GM10248 (cell line): ENCODE measurements at places on chromosomes 7 and 10.
A peak's percentile ranks its signal among the peaks of the same experiment; 100 is the strongest.

DNA sequence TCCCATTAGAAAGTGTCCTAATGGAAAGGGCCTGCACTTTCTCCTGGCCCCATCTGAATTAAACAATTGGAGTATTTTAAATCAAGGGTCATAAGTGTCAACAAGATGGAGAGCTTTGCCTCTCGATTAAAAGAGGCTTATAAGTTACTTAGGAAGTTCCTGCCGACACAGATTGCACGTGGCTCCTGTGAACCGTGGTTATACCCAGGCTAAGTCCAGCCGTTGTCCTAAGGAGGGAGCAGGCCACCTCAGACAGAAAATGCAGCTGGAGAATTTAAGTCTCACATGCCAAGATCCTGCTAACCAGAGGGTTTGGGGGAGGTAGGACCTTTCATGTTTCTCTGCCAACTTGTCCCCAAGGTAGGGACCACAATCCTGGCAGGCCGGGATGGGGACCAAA is 626.5 kb upstream of the GALNT17 start:
- DNase-seq = no peak

DNA sequence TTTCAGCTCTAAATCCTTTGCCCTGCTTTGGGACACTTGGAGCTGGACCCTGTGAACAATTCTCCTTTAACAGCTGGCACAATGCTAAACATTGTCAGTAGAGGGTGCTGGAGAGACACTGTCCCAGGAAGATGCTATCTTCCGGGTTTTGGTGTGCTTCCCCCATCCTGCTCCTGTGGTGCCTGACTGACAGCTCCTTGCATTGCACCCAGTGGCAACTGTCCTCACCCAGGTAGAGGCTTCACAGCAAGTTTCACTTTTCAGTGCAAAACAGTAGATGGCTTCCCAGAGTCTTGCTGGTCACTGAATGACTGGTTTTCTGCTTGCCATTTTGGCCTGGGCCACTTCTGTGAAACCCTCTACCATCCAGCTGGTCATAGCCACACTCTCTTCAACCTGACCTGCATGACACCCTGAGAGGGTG is 77.3 kb downstream of the CDC14C start:
- DNase-seq = peak; percentile 41

DNA sequence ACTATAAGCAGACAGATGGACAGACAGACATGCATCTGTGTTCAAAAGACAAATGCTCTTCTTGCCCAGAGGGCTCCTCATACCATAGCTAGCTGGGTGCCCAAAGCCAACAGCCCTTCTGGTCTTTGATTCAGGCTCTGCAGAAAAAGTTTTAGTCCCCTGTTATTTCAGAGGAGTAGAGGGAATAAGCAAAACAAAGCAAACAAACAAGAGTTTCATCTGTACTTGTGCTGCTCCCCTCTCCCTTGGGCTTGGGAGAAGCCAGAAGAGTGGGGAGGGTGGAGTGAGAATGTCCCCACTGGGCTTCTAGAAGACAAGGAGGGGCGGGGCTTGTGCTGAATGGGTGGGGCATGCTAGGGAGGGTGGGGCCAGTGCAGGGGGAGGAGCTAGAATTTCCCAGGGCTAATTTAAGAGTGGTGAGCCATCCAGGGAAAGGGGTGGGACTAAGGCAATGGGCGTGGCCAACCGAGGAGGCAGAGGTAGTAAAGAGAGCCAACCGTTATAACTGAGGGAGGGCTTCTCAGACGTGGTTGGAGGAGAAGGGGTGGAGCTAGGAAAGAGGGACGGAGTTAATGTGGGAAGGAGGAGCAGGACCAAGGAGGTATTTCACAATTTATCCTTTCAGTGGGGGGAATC is 101.2 kb upstream of the MGMT start:
- no peak for DNase-seq

- DNase-seq = no peak
Measured at GRCh38 chr10:129023082-129023481, 444.0 kb upstream of the MGMT start.

DNA sequence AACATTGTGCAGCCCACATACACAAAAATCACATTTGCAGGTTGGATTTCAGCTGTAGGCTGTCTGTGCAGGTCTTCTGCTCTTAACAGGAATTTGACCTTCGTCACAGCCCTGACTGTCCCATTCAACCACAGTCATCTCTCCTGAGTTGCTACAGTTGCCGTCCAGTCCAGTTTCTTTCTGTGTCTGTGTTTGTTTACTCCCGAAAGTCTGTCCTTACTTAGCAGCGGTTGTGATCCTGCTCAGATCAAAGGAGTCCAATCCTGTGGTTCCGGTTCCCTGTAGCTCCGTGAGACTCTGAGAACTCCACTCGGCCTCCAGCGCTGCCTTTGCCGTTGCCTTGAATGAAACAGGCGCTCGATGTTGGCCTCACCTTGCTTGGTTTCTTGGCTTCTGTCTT is 111.6 kb upstream of the GATA3 start:
- no peak for DNase-seq

DNA sequence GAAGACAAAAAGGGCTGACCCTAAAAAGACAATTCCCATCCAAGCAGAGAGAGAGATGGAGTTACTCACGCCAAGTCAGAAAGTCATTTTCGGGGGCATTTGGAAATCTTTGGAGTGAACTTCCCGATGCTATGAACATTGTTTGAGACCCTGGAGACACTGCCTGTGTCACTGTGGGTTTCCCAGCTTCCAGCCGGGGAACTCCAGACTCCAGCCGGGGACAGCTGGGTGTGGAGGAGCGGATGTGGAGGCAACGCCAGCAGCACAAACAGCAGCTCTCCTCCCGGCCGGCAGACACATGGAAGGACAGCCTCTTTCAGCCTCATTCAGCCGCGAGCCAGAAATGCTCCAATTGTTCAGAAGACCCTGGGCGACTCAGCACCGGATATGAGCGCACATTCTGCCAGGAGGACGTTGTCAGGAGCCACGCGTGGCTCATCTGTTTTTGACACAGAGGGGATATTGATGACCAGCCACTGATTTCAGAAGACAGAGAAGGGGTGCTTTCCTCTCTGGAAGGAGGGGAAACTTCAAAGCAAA is 97.6 kb downstream of the PRPF18 start:
- DNase-seq = no peak

DNA sequence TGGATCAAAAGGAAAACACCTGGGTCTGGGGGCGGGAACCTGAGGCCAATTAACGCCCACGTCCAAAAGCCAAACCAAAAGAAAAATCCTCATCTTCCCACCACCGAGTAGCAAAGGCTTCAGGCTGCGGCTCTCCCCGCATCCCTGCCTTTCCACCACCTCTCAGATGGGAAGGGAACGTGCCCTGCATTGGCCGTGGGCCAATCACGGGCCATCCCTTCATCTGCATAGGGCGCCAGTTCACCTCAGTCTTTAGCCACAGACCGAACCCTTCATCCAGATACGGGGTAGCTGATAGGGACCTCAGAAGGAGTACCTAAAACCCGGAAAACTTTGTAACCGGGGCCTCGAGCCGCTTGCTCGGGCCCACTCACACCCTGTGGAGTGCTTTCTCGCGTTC is 626 bp downstream of the PRPF18 start:
- peak; percentile 12 for DNase-seq

- no peak for DNase-seq
Measured at GRCh38 chr7:137625197-137625596, 221.6 kb downstream of the DGKI start.

DNA sequence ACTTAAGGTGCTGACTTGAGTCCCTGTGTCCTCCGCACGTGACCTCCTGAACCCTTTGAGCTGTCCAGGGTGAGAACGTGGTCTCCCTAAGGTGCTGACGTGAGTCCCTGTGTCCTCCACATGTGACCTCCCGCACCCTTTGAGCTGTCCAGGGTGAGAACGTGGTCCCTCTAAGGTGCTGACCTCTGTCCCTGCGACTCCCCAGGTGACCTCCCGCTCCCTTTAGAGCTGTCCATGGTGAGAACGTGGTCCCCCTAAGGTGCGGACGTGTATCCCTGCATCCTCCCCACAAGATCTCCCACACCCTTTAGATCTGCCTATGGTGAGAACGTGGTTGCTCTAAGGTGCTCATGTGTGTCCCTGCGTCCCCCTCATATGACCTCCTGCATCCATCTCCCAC is 174.3 kb downstream of the ADARB2 start:
- DNase-seq = no peak

GRCh38 chr10:85826377-85826776 is 540.2 kb downstream of the GRID1 start:
- no peak for DNase-seq

GRCh38 chr7:157923903-157924630 is 587.3 kb downstream of the DNAJB6 start:
- no peak for DNase-seq

DNA sequence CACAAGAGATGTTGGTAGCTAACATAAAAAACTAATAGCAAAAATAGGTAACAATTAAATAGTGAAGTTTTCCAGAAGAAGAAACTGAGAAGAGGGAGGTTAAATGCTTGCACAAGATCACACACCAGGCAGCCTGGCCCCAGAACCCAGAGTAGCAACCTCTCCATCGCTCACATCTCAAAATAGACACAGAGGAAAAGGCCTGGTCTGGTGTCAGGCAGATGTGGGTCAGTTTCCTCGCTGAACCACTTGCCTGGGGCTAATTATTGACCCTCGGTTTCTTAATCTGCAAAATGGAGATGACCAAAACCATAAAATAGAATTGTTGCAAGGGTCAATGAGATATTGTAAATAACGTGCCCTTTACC is 44.5 kb upstream of the STK17A start:
- DNase-seq = no peak

GRCh38 chr10:106898446-106898845 is 266.1 kb downstream of the SORCS1 start:
- DNase-seq = no peak

DNA sequence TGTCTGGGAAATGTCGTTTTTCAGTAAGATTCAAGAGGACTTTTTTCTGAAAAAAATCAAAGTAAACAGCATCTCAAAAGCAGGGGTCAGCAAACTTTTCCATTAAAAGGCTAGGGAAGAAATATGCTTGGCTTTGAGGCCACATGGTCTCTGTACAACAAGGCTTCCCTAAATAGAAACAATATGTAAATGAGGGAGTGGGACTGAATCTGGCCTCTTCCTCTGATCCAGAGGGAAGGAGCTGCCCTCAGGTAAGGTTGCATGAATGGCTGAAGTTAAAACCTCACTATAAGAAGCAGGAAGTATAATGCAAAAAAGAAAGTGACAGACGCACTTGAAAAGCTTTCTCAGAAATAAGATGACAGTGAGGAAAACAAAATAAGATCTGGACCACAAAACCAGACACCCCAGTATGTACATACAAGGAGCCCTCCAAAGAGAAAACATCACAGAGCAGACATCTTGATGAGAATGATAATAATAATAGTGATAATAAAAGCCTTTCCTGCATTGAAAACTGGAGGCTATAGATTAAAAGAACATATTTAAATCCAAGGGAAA is 115.2 kb downstream of the PLXNA4 start:
- no peak for DNase-seq

DNA sequence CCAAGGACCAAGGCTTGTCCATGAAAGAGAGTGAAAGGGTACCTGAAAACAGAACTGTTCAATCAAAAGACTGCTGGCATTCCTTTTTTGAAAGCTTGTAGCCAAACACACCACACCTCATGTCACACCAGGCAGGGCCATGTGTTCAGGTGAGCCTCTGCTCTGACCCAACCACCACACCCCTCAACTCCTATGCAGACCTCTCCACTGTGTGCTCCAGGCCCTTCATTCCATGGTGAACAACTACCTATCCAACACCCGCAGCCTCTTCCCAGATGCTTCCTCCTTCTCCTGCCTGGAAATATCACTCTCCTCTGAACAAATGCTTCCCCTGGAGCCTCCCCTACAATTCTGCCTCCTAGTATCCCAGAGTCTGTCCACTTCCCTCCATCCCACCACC is 166.6 kb downstream of the AVL9 start:
- DNase-seq = no peak

DNA sequence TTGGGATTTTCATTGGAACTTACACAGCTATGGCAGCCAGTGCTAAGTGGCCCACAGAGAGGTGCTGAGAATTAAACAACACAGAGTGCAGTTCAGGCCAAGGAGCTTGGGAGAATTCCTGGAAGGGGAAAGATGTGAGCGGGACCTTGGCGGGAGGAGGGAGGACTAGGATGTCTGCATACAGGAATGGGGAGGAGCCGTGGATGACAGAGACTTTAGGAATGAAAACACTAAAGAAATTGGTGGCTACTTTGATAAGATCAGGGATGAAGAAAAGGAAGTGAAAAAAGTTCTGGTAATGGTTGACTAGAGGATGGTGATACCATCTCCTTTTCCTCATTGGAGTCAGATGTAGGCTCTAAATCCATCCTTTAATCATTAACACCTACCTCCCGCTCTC is 234.2 kb upstream of the FZD8 start:
- no peak for DNase-seq
